H1 (cell line): ENCODE measurements at places on chromosomes 12 and 14. TPM values are rescaled to one million over a fixed set of nuclear protein-coding genes. Genes with fewer than 3 reads are reported as not detected.
A peak's percentile ranks its signal among the peaks of the same experiment; 100 is the strongest.

- no peak overlapping the region for H3K27ac ChIP-seq
- peaks cover 8% of the 10 kb centered on the region for H3K4me1 ChIP-seq
- DNase-seq: no peak
- H3K36me3 ChIP-seq: no peaks in the 10 kb centered on the region
Measured at GRCh38 chr12:6438345-6438744, 6.4 kb upstream of the CD27 start.

DNA sequence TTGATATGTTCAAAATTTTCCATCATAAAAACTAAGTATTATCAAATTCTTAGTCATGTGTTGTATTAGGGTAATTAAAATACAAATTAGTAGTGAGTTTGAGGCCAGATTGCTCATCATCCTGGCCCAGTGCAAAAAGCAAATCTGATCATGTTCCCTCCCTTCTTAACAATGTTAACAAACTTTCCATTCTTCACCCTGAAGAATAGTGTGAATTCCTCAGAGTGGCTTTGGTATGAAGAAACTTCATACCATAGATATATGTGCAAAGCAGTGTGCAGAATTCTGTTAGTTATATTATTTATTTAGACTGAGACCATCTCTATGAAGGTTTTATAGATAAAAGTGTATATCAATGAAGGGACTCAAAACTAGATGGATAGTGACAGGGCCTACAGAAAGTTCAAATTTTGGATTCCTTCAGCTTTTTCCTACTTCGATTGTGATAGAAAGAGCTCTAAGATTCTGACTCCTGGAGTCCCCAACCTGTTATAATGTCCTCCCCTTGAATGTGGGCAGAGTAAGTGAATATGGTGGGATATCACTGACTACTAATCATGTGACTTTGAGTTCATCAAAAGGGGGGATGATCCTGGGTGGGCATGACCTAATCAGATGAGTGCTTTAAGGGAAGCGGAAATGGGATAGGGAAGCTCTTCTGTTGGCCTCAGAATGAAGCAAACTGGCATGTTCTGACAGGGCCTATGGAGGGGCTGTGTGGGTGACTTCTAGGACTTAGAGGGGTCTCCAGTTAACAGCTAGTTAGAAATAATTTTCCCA, 271.4 kb downstream of the BTG1 start:
- no peak overlapping the region for H3K27ac ChIP-seq
- H3K36me3 ChIP-seq: no peaks in the 10 kb centered on the region
- H3K4me3 ChIP-seq: no peak overlapping the region
- H3K27me3 ChIP-seq: no peaks in the 10 kb centered on the region
- H3K4me1 ChIP-seq: no peaks in the 10 kb centered on the region

- H3K36me3 ChIP-seq: no peaks in the 10 kb centered on the region
- H3K4me1 ChIP-seq: no peaks in the 10 kb centered on the region; the same call in 1 of the 2 replicates
- no peaks in the 10 kb centered on the region for H3K27me3 ChIP-seq
- no peak for DNase-seq
- H3K4me3 ChIP-seq: peak overlapping the region; percentile 99
Measured at GRCh38 chr12:122265886-122266229, 436 bp downstream of the VPS33A start.

DNA sequence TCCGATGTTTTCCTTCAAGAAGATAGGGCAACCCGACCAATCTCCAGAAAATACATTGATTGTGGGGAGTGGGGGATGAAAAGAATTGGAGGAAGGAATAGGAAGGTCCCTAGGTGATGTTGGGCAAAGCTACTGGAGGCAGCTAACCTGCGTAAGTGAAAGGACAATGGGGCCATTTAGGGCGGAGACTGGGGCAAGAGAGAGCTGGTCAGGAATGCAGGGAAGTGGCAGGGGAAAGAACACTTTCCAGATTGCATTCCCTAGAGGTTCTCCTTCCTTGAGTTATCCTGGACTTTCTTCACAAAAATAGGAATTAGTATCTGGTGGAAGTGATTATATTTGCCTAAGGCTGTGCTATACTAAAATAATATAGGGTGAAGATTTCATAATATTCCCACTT, 151.8 kb upstream of the HMGA2 start:
- H3K27me3 ChIP-seq: no peaks in the 10 kb centered on the region
- no peak overlapping the region for H3K4me3 ChIP-seq
- no peaks in the 10 kb centered on the region for H3K36me3 ChIP-seq
- H3K27ac ChIP-seq: no peak overlapping the region

Gene RPGRIP1
- total RNA-seq: 0.63 and 0.65 TPM in 2 replicates
